ENCODE measurements at places on chromosomes 1 and 21. TPM values are rescaled to one million over a fixed set of nuclear protein-coding genes. Genes with fewer than 3 reads are reported as not detected.

- DNase-seq = no peak
- H3K27me3 ChIP-seq = no peaks in the 10 kb centered on the region
- no peaks in the 10 kb centered on the region for H3K4me1 ChIP-seq
Measured at GRCh38 chr21:44379515-44379848, 26.1 kb downstream of the TRPM2 start.

- H3K36me3 ChIP-seq = peaks cover 17% of the 10 kb centered on the region
- H3K27me3 ChIP-seq = no peaks in the 10 kb centered on the region
- peak overlapping the region; percentile 51 for H3K4me3 ChIP-seq
Measured at GRCh38 chr1:27527890-27528817, 38.2 kb upstream of the WASF2 start.

DNA sequence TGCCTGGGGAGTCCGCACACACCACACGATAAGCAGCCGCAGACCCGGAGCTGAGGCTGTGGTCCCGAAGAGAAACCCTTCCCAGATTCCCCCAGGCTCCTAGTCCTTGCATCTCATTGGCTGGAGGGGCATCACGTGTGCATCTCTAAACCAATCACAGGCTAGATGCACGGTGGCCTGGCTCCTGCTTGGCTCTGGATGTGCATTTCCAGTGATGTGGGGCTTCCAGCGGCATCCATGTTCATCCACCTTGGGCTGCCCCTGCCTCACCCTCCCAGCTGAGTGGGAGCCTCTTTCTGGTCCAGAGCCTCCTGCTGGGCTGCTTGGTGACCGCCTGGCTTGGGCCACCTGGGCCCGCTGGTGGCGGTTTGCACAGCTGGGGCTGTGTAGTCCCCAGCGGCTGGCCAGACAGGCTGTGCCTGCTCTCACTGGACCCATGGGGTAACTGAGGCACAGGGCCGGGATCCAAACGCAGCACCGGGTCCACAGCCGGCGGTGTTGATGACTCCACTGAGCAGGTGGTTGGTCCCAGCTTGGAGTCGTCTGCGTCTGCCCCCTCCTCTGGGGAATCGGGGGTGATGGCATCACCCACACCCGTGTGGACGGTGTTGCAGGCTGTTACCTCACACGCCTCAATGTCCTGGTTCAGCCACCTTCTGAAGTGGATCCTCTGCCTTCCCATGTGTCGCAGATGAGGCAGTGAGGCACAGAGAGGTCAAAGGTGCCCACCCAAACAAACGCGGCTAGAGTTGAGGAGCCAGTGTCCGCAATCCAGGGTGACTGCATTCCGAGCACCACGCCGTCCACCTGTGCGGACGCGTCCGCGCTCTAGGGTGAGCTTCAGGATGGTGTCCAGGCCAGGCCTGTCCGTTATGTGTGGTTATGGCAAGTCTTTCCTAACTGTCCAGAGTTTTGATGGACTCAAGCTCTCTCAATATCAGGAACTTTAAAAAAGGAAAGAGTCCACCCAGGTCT is 41.3 kb downstream of the COL6A1 start:
- H3K27me3 ChIP-seq = no peaks in the 10 kb centered on the region
- no peaks in the 10 kb centered on the region for H3K4me1 ChIP-seq
- H3K27ac ChIP-seq = no peak overlapping the region
- no peak for DNase-seq

- H3K27me3 ChIP-seq = no peaks in the 10 kb centered on the region
- peaks cover 8% of the 10 kb centered on the region for H3K4me1 ChIP-seq
- no peak overlapping the region for H3K4me3 ChIP-seq
- H3K36me3 ChIP-seq = peaks cover 27% of the 10 kb centered on the region
Measured at GRCh38 chr21:46500224-46500861, 41.7 kb downstream of the DIP2A start.

- no peak for DNase-seq
- no peak overlapping the region for H3K27ac ChIP-seq
- H3K4me1 ChIP-seq = no peaks in the 10 kb centered on the region
- no peak overlapping the region for H3K4me3 ChIP-seq
- H3K36me3 ChIP-seq = peaks cover 55% of the 10 kb centered on the region
Measured at GRCh38 chr1:1755426-1755825, 22.8 kb downstream of the NADK start.

- H3K4me1 ChIP-seq = no peaks in the 10 kb centered on the region
- no peak overlapping the region for H3K27ac ChIP-seq
- DNase-seq = no peak
- no peak overlapping the region for H3K4me3 ChIP-seq
Measured at GRCh38 chr21:34100790-34101189, 27.4 kb downstream of the MRPS6 start.

DNA sequence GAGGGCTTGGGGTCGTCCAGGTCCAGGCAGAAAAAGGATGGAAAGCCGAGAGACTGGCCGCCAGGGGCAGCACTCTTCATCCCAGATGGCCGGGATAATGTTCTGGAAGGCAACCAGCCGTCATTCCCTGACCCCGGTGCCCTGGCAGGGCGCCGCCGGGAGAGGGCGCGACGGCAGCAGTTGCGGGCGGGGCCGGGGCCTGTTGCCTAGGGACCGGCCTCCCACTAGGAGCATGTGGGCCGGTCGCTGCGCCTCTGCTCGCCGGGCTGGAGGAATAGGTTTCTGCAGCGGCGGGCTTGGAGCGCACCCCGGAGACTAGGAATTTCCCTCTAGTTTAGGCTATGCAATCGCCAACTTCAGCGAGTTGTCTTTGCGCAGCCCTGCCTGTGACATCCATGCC is 11.0 kb downstream of the DMRTB1 start:
- no peaks in the 10 kb centered on the region for H3K4me1 ChIP-seq
- no peak overlapping the region for H3K4me3 ChIP-seq
- no peak for DNase-seq
- no peaks in the 10 kb centered on the region for H3K27me3 ChIP-seq

DNA sequence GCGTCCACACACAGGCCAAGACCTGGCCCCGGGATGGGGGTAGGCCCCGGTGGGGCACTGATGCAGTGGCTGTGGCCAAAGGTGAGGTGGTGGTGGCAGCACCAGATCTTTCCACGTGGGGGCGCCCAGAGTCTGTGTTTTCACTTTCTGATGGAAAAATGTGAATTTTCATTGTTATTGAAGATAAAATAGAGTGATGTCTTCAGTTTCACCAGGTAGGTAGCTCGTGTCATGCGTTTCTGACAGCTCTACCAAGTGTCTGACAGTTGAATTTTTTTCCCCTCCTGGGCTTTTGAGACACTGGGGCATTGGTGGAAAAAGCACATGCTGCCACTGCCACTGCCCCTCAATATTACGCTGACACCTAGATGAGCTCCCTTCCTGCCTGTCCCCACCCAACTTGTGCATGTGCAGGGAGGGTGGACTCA is 40.0 kb upstream of the MAGOH start:
- no peaks in the 10 kb centered on the region for H3K27me3 ChIP-seq
- no peaks in the 10 kb centered on the region for H3K4me1 ChIP-seq
- peaks cover 5% of the 10 kb centered on the region for H3K36me3 ChIP-seq
- DNase-seq = peak; percentile 26

DNA sequence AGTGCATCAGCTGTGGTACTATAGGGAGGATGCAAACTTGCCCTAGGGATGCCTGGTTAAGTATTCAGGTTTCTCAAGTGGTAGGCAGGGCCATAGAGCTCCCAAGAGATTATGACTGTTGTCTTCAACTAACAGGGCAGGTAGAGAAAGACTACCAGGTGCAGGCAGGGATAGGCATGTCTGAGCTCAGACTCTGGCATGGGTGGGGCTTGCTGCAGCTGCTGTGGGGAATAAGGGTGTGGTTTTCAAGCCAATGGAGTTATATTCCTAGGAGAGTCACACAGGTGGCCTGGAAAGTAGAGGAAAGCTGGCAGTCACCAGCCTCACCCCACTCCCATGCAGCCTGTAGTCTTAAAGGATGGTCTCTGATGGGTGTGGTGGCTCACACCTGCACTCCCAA is 673.4 kb upstream of the ADGRL4 start:
- no peak overlapping the region for H3K27ac ChIP-seq
- H3K27me3 ChIP-seq = no peaks in the 10 kb centered on the region
- no peaks in the 10 kb centered on the region for H3K4me1 ChIP-seq

- H3K4me3 ChIP-seq = no peak overlapping the region
- DNase-seq = no peak
- H3K27ac ChIP-seq = no peak overlapping the region
- no peaks in the 10 kb centered on the region for H3K36me3 ChIP-seq
- no peaks in the 10 kb centered on the region for H3K4me1 ChIP-seq
- no peaks in the 10 kb centered on the region for H3K27me3 ChIP-seq
Measured at GRCh38 chr1:194347200-194347599, 1160.8 kb upstream of the B3GALT2 start.

DNA sequence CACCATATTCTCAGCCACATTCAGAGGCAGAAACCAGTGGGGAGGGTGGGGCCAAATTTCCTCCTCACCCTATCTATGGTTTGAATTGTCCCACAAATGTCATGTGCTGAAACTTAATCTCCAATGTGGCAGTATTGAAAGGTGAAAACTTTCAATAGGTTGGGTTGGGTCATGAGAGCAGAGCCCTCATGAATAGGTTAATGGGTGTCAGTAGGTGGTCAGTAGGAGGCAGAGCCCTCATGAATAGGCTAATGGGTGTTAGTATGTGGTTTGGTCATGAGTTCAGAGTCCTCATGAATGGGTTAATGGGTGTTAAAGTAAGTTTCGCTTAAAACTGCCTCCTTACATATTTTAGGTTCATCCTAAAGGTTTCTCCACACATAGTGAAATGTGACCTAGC is 170.0 kb downstream of the FCRL5 start:
- no peaks in the 10 kb centered on the region for H3K27me3 ChIP-seq
- no peak overlapping the region for H3K4me3 ChIP-seq
- DNase-seq = no peak
- H3K27ac ChIP-seq = no peak overlapping the region
- H3K36me3 ChIP-seq = no peaks in the 10 kb centered on the region
- H3K4me1 ChIP-seq = no peaks in the 10 kb centered on the region

DNA sequence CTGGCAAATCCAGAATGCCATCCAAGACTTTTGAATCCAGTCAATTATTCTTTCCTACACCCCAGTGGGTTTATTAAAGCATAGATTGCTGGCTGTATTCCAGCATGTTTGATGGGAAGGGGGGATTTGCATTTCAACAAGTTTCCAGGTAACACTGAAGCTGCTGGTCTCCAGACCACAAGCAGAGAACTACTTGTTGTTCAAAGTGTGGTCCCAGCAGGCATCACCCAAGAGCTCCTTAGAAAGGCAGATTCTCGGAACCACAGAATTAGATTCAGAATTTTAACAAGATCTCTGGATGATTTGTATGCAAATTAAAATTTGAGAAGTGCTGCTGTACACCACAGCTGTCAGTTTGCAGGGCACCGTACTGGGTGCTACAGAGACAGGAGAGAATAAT is 216.3 kb upstream of the FAM78B start:
- H3K27ac ChIP-seq = no peak overlapping the region
- H3K36me3 ChIP-seq = no peaks in the 10 kb centered on the region
- no peaks in the 10 kb centered on the region for H3K4me1 ChIP-seq
- DNase-seq = no peak
- no peak overlapping the region for H3K4me3 ChIP-seq
- H3K27me3 ChIP-seq = no peaks in the 10 kb centered on the region

GRCh38 chr1:98001764-98002163 is 80.9 kb upstream of the DPYD start:
- no peaks in the 10 kb centered on the region for H3K36me3 ChIP-seq
- H3K4me1 ChIP-seq = no peaks in the 10 kb centered on the region
- H3K27me3 ChIP-seq = no peaks in the 10 kb centered on the region
- DNase-seq = no peak
- no peak overlapping the region for H3K4me3 ChIP-seq

SLC35D1 gene
- polyA plus RNA-seq = 6.3 TPM

CD2 gene
- 244 TPM for polyA plus RNA-seq

FCRL6 gene
- polyA plus RNA-seq = 0.57 TPM

TRIM17 gene
- polyA plus RNA-seq = 0.50 TPM

OPTC gene
- 0.39 TPM for polyA plus RNA-seq

AGT gene
- polyA plus RNA-seq = 22.3 TPM

HSD17B7 gene
- polyA plus RNA-seq = 21.6 TPM

NOTCH2NLA gene
- polyA plus RNA-seq = 10.4 TPM

PLK3 gene
- polyA plus RNA-seq = 32.9 TPM

All from thymus (tissue), 14 donors.